Activated T-helper 2 cell treated with anti-CD3 and anti-CD28 coated beads, Interferon-gamma antibody, Interleukin-2, Interleukin-4, amounts not matched to agents 10 μg/mL and 5 μg/mL and 100 μg/mL, durations not matched to agents 14 hours and 24 hours and 36 hours (primary cell): ENCODE measurements at places on chromosomes 11 and 22. TPM values are rescaled to one million over a fixed set of nuclear protein-coding genes. Genes with fewer than 3 reads are reported as not detected.

The ELMOD1 gene
- not detected in 2 replicates for total RNA-seq

The ZNF214 gene
- total RNA-seq, result not detected in 2 replicates

The MCM5 gene
- total RNA-seq, result 270 and 286 TPM in 2 replicates

- DNase-seq, result no peak
- no peaks in the 10 kb centered on the region for H3K27me3 ChIP-seq
- no peak overlapping the region for H3K4me3 ChIP-seq
- no peak overlapping the region for H3K27ac ChIP-seq
- H3K36me3 ChIP-seq, result no peaks in the 10 kb centered on the region
Observed at GRCh38 chr11:125223901-125224361, 59.4 kb downstream of the PKNOX2 start.

DNA sequence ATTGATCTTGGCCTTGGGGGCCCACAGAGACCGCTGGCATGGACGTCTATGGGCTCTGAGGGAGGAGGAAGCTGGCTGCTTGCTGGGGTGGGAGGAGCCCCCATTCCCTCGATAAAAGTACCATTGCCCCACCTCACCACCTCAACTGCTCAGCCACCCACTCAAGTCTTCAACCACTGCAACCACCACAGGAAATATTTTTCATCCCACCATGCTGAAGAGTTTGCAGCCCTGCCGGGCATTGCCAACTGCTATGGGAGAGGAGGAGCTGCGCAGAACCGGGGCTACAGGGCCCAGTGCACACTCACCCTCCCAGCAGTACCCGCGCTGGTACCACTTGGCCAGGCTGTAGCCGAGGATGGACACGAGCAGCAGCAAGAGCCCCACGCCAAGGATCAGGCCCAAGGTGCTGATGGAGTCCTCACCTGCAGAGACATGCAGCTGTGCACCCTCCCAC lies 29.2 kb downstream of the IL10RA start:
- DNase-seq, result no peak
- peak overlapping the region; percentile 83 for H3K27ac ChIP-seq
- peaks cover 51% of the 10 kb centered on the region for H3K36me3 ChIP-seq
- no peaks in the 10 kb centered on the region for H3K27me3 ChIP-seq

DNA sequence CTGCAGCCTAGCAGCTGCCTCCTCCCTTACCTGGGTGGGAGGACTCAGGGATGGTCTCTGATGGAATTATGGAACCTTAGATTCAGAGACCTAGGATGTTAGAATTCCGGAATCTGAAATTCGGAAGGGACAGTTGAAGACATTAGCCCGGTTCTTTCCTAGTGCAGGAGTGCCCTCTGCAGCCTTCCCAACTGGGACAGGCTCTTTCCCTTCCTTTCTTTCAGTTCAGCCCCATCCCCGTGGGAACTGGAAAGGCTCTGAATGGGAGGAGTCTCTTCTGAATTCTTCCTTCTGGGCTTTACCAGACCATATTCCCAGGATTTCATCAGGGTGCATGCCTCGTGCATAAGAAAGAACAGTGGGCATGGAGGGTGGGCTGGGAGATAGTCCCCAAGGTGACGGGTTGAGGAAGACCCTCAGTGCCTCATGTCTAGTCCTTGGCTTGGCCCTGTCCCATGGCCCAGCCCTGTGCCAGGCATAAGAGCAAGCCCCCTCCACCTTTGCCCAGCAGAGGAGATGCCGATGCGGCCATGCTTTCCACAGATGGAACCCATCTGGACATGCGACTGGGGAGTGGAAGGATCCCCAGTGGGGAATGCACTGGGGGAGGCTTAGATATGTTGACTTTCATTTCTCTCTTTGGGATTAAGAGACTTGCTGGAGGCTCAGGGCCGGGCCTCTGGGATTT lies 14.4 kb downstream of the DNAJB13 start:
- peaks cover 27% of the 10 kb centered on the region for H3K4me1 ChIP-seq
- no peaks in the 10 kb centered on the region for H3K27me3 ChIP-seq
- no peak overlapping the region for H3K27ac ChIP-seq
- DNase-seq, result no peak
- H3K36me3 ChIP-seq, result no peaks in the 10 kb centered on the region
- peak overlapping the region; percentile 57 for H3K4me3 ChIP-seq

GRCh38 chr11:10716122-10716521 lies 22.6 kb upstream of the IRAG1 start:
- H3K27me3 ChIP-seq, result peaks cover 16% of the 10 kb centered on the region
- H3K36me3 ChIP-seq, result no peaks in the 10 kb centered on the region
- H3K4me3 ChIP-seq, result no peak overlapping the region
- H3K4me1 ChIP-seq, result no peaks in the 10 kb centered on the region
